Substantia nigra (tissue), 51 donors: ENCODE measurements at places on chromosomes 3 and 15.

DNA sequence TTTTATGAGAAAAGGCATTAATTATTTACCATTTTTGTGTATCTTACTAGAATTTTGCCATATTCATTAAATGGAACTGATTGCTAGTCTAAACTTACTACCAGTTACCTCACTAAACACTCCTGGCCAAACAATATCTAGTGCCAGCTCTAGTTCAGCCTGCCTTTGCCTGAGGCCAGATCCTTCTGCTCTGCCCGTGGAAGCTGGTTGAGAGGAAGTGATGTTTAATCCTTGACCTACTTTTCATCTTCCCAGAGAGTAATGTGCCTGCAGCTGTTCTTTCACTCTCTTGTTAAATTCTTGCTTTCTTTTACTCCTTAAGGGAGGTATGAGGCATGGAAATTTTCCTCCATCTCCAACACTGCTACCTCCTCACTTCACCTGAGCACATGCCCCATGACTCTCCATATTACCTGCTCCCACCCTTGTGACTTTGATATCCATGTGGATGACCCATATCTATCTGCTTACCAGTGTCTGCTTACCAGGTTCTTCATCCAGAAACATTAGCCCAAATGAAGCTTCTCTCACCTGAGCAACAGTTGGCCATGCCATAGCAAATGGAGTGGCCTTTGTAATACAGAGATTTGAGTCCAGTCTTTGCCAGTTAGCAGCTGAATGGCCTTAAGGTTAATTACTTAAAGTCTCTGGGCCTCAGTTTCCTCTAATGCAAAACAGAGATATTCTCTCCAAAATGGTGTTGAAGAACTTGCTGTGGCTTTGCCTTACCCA lies 53.4 kb downstream of the UBE2E1 start:
- DNase-seq = no peak

GRCh38 chr3:8709801-8710507 lies 23.6 kb upstream of the CAV3 start:
- DNase-seq = no peak

GRCh38 chr15:60118146-60118545 lies 114.0 kb downstream of the FOXB1 start:
- no peak for DNase-seq

DNA sequence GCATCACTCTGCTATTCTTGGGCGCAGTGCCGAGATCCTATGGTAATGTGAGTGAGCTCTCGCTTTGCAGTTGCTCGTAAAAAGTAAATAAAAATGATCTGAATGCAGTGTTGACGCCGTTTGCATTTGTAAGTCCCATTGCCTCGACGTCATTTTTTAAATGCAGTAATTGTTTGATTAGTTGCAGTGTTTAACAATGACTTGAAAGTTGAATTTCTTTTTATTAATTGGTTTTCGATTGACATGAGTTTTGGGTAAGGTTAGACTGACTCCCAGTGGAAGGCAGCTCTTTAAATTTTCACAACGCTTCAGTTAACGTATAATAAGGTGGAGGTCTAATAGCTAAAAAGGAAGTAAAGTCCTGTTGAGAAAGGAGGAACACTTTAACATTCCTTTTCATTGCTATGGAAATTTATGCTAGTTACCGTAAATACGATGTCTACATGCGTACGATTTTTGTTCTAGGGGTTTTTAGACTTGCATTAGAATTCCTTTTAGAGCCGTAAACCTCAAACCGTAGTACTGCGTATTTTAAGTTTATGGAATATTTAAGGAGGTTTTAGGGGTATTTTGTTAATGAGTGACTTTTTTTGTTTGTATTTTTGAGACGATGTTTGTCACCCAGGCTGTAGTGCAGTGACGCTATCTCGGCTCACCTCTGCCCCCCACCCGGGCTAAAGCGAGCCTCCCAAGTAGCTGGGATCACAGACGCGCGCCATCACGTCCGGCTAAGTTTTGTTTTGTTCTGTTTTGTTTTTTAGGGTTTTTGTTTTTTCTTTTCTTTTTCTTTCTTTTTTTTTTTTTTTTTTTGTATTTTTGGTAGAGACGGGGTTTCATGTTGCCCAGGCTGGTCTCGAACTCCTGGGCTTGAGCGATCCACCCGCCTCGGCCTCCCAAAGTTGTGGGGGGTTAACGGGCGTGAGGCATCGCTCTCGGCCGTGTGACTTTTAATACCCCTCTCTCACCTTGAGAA lies 1.4 kb downstream of the MORF4L1 start:
- no peak for DNase-seq

- DNase-seq = no peak
Observed at GRCh38 chr3:169122416-169122815, 541.1 kb downstream of the MECOM start.

DNA sequence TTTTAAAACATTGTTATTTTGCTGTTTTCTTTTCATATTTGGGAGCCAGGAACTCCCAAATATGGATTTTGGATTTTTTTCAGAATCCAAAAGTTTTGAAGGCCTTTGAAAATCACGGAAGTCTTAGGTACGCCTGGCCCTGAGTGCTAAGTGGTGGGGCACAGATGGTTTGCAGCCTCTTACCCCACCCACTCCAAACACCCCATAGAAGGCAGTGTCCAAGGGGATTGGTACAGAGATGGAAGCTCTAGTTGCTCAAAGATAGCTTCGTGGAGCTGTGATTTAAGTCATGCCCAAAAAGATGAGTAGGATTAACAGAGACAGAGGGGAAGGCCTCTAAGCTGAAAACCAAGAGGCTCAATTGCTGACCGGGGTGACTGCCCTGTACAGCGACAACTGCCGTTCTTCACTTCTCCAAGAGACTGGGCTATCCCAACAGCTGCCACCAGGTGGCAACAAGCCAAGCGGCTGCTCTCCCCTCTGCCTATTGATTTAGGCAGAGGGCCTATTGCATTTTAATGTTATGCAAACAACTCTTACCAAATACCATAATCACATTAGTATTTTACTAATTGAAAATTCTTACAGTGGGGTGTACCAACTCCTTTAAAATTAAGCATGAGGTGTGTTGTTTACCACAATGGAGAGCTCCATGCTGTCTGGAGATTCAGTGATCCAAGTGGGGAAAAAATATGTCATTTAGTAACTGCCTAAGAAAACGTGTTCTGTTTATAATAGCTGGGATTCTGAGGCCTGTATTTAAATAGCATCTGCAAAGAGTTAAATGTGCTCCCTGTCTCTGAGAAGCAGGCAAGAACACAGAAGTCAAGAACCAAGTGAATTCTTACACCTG lies 64.0 kb upstream of the C15orf61 start:
- DNase-seq = peak; percentile 55

DNA sequence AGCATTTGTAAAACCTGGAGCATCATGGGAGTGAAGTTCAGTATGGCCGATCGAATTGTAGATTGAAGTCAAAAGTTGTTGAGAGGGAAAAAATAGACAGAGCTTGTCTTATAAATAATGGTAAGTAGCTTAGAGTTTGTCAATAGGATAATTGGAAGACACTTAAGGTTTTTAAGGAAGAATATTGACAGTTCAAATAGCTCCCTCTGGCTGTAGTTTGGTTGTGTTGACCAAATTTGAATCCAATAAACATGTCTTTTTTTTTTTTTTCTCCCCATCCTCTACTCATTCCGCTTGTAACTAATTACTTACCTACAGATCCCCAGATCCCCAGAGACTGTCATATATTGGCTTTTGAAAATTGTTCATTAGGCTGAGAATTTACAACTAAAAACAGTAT lies 677.0 kb downstream of the AGBL1 start:
- no peak for DNase-seq

GRCh38 chr3:127820826-127821313 lies 1.4 kb downstream of the MGLL start:
- DNase-seq = no peak

DNA sequence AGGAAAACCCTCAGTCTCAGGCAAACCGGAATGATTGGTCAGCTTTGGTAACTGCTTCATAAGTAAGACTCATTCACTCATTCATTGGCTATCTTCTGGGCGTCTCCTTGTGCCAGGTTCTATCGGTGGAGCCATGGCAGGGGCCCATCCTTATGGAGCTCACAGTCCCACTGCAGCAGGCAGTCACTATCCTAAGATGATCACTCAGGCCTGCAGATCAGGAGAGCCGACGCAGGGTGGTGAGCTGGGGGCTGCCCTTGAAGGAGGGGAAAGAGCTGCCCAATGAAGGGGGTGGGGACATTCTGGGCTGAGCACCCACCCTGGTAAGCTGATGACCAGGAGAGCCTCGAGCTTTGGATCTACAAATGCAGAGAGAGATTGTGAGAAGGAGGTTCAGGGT lies 20.5 kb upstream of the FGD5 start:
- no peak for DNase-seq

DNA sequence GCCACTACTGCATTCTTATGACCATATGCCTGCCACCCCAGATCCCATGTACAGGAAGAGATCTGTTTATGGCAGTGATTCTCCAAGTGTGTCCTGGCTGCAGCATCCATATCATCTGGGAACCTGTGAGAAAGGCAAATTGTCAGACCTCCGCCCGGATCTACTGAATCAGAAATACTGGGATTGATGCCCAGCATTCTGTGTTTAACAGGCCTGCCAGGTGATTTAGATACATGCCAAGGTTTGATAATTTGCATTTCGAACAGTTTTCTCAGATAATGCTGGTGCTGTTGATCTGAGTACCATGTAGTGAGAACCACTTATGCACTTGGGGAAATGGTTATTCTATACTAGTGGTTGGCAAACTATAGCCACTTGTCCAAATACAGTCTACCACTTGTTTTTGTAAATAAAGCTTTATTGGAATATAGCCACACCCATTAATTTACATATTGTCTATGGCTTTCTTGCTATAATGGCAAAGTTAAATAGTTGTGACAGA lies 165.4 kb downstream of the SSR3 start:
- no peak for DNase-seq
